Posterior cingulate gyrus (tissue), 11 donors: ENCODE measurements at places on chromosomes 11 and 22.

DNA sequence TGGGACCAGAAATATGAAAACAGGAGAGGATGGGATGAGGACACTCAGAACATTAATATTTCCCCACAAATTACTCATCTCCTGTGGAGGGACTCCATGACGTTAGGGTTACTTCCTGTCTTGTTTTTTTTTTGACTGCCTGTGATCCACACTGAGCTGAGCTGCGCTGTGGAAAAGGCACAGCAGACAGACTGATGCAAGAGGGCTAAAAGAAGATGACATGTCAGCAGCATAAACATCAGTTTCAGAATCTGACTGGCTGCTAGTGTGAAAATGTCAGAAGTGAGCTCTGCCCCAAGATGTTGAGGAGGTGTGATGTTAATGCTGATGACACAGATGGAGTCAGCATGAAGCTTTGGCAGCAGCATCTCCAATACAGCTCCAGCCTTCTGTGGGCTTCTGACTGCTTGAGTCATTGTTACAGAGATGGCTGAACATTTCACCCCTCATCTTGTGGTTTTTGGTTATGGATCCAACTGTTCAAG is 286.8 kb downstream of the BLID start:
- DNase-seq, result no peak

DNA sequence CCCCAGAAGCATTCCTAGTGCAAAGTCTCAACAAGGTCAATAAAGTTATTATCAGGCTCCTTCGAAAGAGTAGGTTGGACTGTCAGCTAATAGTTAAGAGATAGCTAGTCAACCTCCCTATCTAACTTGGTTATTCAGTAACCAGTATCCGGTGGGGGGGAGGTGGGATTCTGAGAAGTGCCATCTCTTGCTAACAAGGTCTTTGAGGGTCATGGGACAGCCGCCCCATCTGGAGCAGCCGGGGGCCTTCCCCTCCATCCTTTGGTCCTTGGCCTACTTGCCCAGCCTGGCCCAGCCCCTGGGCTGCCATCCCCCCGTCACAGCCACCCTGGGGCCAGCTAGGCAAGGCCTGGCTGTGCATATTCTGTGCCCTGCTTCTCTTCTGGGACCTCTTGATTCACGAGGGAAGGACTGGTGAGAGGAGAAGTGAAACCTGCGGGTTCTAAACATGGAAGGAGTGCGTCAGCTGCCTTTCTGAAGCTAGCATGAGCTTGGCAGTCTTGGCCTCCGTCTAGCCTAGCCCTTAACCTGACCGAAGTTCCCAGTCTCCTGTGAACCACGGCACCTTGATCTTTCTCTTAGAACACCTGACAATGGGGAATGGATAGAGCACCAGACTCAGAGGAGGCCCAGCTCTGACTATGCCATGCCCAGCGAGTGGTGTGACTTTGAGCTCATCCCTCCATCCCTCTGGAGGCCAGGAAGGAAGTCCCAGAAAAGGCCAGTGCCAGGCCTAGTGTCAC is 9.3 kb downstream of the SLC37A2 start:
- peak; percentile 19 for DNase-seq

- no peak for DNase-seq
These were observed 135.3 kb downstream of the PKNOX2 start for GRCh38 chr11:125299821-125300220.

DNA sequence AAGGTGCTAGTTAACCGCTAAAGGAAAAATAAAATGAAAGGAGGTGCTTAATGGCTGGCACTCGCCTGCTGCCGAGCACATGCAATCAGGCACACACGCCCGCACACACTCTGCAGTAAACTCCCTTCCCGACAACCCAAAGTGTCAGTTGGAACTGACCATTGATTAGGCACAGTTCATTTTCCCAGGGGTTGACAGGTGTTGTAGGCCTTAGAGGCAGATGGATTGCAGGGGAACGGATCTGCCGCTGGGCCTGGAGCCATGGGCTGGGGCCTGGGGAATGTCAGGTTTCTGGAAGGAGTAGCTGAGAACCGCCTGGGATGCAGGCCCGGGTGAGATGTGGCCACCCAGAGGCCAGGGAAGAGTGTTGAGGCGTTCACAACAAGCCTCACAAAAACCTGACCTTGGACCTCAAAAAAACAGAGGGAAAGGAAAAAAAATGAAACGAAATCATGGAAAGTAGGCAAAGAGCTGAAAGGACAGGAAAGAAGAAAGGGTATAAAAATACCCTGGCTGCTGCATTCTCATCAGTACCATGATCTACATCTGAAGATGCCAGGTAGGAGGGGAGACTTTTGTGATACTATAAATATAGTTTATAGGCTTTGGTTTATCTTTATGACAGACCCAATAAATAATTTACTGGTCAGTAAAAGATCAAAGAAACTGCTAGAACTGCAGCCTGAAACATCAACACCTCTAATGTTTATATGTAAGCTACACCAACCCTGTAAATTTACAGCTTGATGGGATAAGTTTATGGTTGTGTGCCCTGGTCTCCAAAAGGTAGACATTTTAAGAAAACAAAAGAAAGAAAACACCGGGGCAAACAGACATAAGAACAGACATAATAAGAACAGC is 313.4 kb downstream of the BUD13 start:
- no peak for DNase-seq

DNA sequence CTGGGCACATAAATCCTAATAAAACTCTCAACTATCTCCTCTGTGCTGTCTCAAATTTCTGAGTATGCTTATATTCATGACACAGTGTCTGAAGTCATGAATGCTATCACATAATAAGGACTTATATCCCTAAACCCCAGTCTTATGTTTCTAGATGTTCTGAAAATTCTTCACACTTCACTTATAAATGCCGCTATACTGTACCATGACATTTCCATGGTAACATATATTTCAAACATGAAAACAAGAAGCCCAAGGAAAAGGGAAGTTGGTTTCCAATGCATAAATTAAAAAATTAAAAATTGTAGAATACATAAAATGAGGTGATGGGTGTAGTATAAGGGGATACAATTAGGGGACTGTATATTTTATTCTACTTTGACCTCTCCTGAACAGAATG is 11.7 kb downstream of the GVQW3 start:
- DNase-seq, result no peak

DNA sequence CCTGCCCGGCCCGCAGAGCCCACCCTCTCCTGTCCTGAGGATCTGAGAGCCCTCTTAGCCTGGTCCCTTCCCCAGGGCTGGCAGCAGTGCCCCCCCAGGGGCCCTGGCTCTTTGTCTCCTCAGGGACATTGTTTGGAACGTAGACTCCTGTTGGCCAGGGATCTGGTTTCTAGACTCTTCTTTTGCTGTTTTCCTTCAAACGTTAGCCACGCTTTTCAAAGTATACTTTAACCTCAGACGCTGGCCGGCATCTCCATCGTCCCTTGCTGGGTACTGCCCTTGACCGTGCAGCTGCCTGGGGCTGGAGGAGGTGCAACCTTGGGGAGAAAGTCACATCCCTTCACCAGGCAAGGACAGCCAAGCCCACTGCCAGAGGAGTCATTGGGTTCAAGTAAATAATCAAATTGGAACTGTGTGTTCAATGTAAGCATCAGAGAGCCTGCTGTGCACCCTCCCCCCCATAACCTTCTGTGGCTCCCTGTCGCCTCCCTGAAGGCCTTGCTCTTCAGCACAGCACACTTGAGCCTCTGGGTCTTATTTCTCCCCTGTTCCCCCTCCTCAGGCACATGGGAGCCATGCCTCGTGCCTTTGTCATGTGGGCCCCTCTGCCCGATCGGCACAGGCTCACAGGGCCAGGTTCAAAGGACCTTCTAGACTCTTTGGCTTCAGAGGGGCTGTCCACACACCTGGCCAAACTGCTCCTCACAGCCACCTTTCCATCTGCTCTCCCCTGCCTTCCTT is 21.8 kb upstream of the WNT7B start:
- no peak for DNase-seq

DNA sequence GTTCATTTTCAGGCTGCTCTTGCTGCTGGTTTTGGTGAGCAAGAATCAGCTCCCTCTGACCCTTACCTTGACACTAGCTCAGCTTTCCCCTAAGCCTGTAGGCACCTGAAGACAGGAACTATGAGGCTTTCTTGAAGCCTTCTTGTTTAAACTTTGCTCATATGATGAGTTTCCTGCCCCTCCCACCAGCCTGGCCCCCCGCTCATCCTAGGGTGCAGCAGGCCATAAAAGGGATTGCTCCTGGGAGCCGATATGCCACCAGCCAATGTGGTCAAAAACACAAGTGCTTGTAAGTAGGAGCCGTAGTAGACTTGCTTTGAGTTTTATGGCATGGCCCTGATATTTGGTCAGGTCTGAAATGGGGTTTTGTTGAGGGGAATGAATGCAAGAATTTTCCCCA is 164.7 kb downstream of the DSCAML1 start:
- DNase-seq, result no peak

DNA sequence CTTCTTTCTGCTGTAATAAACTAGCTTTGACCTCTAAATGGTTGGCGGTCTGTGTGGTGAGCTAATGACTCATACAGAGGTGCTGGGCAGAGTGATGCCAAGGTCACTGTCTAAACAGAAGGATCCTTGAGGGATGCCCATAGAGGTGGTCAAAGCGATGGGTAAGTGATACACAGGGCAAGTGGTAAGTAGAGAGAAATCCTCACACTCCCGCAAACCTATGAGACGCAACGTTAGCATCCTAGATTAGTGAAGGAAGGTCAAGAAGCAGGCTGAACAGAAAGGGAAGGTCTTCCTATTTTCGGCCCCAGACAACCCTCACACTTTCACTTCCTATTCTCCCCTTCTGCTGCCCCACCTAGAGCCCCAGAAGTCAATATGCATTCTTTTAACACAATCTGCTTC is 65.6 kb upstream of the SESN3 start:
- no peak for DNase-seq

GRCh38 chr11:82719361-82720105 is 14.1 kb downstream of the FAM181B start:
- peak; percentile 93 for DNase-seq

GRCh38 chr11:26841818-26842473 is 120.1 kb upstream of the SLC5A12 start:
- DNase-seq, result no peak

DNA sequence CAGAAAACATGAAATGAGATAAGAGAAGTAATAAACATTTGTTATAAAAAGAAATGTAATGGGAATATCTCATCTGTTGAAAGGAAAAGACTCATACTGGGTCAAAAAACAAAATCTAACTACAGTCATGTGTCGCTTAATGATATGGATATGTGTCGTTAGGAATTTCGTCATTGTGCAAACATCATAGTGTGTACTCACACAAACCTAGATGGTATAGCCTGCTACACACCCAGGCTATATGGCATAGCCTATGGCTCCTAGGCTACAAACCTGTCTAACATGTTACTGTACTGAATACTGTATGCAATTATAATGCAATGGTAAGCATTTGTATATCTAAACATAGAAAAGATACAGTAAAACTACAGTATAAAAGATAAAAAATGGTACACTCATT is 89.8 kb upstream of the ZC3H12C start:
- no peak for DNase-seq

DNA sequence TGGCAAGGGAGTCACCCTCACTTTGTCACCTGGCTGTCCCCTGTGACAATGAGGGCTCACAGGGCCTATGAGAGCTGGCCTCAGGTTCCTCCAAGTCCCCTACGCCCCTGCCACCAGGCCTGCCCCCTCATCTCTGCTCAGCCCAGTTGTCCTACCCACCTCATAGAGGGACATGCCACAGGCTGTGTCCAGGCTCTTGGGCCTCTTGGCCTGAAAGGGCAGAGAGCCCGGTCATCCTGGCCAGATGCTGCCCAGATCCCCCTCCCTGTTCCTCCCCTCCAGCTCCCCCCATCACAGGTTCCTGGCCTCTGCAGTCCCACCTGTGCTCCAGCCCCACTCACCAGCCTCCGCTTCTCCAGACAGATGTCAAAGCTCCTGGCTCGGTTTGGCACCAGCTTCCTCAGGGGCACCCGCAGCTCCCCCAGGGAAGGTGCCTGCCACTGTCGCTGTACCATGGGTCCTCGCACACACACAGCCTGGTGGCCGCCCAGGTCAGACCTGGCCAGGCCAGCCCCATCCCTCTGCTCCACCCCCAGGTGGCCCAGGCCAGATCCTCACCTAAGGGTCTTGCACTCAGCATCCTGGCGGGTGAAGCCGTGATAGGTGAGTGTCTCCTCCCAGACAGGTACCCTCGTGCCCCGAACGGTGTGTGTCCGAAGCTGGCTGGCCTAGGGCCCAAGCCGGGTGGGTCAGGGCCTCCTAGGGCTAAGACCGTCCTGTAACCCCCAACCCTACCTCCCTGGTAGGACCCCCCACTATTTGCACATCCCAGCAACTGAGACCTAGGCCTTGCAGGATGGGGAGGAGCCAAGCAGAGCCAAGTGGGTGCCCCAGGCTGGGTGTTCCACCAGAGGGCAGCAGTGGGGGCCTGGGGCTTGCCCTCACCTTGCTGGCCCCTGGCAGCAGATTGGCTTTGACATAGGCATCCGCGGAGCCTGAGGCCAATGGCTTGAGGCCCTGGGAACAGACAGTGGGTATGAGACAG is 8.3 kb downstream of the NDUFV1 start:
- DNase-seq, result no peak

GRCh38 chr22:40348025-40348658 is 1.8 kb downstream of the ADSL start:
- DNase-seq, result no peak
